ENCODE measurements at places on chromosomes 2 and 18.
A peak's percentile ranks its signal among the peaks of the same experiment; 100 is the strongest.

- no peak for DNase-seq
These were observed 173.6 kb upstream of the RAB6C start for GRCh38 chr2:129805899-129806298.

DNA sequence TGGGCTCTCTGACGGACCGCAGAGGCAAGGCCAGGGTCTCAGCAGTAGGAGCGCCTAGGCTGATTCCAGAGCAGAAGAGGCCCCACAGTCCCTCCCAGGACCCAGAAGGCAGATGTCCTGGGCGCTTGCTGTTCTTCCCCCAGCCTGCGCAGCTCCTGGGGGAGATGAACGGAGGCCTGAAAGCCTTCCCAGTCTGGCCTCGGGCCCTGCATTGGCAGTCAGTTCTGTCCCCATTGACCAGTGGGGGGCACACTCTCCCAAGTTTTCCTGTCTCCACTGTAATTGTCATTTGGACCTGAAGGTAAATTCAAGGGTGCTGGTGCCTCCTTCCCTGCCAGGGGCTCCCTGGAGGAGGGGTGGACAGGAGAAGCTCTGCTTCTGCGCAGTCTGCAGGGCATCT lies 345.7 kb downstream of the CYP26B1 start:
- DNase-seq, result no peak

DNA sequence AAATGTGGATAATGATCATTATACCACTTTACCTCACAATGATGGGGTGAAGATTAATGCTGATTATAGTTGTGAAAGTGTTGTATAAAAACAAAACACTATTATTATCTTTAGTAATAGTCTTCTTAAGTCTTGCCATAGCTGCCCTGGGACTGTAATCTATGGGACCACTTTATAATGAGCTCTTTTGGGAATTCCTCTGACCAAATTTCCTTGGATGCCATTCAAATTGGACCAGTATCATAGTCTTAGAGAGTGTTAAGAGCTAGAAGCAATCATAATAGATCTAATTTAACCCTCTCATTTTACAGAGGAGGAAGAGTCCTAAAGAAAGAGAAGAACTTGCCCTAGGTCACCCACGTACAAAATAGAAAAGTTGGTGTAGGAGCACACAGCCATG lies 457.7 kb upstream of the SLC14A2 start:
- DNase-seq, result no peak

DNA sequence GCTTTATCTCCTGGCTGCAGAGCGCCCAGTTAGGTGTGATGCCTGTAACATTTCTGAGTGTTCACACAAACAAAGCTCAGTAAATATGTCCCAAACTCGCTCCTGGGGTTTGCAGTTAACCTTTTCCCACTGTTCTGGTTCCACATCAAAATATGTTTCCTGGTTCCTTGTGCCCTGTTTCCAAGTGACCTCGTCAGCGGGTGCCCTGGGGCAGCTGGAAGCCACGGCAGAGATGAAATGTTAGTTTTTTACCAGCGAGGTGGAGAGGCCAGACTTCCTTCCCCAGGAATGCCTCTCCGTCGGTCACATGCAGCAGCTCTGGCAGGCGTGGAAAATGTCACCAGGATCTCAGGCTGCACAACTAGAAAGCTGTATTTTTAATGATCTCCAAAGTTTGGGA lies 18.2 kb downstream of the NFATC1 start:
- DNase-seq, result no peak

GRCh38 chr2:23311186-23311585 lies 73.8 kb upstream of the KLHL29 start:
- no peak for DNase-seq

DNA sequence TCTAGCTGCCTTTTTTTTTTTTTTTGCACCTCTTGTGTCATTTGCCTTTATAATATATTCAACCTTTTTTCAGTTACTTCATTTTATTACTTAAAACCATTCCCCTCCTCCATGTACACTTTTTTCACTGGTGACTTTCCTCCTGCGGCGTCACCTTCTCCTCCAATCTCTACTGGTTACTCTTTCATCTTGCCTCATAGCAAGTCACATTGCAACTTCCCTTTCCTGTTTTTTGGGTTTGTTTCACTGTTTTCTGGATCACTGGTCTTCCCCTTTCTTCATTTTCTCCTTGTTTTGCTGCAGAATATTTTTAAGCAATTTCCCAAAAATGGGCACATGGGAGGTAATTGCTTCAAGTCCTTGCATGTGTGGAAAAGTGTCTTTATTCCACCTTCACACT lies 37.7 kb upstream of the GPR155 start:
- no peak for DNase-seq

- no peak for DNase-seq
These were observed 67.9 kb downstream of the DGKD start for GRCh38 chr2:233422050-233422639.

DNA sequence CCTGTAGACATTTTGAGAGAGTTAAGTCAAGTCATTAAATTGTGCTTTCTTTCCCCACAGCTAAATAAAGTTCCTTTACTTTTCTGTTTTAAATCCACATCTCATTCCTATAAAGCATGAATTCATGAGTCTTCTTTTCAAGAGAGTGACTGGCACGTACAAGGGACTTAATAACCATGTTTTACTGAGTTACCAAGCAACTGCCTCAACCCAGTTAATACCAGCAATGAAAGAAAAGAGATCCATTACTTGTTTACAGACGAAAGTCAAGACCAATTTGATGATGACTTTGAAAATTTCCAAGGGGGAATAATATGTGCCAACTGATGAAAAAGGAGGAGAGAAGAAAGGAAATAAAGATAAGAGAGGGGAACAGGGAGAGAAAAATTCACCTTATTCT lies 1082.5 kb upstream of the GYPC start:
- no peak for DNase-seq

- no peak for DNase-seq
These were observed 35.5 kb downstream of the LDLRAD4 start for GRCh38 chr18:13253786-13254688.

DNA sequence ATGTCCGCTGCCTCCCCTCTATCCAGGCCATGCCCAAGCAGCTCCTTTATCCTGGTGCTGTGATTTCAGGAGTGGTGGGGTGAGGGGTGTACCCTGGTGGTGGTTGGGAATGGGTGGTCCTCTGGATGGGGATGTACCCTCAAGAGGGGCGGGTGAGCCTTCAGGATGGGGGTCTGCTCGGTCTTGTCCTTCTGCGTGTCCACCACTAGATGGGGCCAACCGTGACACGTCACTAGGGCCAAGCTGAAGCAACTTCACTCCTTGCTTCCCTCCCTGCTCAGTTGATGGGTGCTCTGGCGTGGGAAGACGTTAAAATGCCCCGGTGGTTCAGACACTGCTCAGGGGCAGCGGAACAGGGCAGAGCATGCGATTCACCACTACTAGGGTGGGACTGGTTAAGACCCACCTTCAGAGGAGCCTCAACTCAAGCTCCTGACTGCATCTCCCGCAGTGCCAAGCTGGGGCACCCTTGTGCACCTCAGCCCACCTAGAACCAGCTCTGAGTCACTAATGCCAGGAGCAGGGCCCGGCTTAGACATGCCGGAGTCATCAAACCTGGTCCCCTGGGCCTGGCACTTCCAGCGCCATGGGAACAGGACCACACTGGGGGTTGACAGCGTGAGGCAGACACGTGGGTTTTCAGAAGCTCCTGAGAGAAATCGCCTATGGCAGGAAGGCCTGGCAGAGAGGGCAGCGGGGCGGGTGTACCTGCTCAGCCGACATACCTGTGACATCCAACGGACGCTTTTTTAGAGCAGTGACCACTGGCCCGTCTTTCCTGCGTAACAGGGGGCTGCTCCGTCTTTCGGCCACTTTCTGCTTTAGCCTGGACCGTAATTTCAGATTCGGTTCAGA lies 256.7 kb downstream of the HDAC4 start:
- DNase-seq, result no peak

DNA sequence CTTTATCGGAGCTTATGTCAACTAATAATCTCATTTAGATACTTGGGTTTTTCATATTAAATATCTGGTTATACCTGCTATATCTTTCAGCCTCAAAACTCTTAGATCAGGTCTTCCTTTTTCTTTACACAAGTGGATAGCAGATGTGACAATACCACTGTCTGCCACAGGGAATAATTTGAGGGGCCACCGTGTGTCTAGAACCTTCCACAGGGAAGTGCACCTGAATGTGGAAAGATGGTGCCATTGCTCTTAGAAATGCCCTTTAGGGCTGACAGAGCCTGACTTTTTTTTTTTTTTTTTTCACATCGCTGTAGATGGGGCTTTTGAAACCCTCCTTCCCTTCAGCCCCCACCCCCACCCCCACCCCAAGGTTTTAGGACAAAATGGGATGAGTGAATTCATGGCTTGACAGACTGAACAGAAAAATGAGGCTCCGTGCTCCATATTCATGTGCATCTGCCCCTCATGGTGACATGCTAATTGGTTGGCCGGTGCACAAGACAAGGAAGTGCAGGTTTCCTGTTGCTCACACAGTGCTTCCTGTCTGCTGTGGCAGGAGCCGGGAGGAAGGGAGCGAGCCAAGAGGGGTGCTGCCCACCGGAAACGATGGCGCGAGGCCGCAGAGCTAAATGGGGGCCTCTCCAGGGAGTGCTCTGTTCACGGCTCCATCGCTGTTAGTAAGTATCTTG lies 246.0 kb downstream of the LDLRAD4 start:
- DNase-seq, result peak; percentile 54

GRCh38 chr18:60020107-60020925 lies 120.5 kb downstream of the PMAIP1 start:
- no peak for DNase-seq

GRCh38 chr2:62760555-62760954 lies 55.0 kb downstream of the EHBP1 start:
- DNase-seq, result no peak

DNA sequence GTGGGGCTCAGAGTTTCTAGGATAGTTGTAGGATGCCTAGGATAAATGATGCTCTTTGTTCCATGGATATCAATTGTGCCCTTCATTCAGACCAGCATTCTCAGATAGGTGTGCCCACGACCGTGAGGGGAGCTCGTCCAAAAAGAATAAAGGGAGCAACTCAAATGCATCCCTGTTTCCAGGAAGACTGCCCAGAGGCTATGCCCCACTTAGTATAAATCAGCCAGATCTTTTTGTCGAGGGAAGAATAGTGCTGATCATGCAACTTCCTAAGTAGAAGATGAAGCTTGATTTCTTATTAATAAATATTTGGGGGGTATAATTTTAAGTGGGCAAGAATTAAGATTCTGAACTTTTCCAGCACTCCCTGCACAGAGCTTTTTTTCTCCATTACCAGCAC lies 450.2 kb downstream of the ARHGAP15 start:
- no peak for DNase-seq

DNA sequence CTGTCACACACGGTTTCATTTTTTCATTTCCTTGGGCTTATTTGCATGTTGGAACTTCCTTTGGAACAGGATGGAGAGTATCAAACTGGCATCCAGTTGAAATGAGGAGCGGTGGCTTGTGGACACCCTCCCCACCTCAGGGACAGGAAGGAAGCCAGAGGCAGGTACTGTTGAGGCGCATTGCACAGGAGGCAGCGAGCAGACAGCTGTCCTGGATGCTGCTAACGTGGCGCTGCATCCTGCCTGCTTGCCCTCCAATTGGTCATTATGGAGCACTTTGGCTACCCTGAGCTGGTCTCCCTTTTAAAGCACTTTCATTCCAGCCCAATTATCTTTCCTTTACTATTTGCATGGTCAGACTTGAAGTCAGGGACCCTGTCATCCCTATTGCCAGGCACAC lies 80.7 kb upstream of the ITGA4 start:
- DNase-seq, result no peak

DNA sequence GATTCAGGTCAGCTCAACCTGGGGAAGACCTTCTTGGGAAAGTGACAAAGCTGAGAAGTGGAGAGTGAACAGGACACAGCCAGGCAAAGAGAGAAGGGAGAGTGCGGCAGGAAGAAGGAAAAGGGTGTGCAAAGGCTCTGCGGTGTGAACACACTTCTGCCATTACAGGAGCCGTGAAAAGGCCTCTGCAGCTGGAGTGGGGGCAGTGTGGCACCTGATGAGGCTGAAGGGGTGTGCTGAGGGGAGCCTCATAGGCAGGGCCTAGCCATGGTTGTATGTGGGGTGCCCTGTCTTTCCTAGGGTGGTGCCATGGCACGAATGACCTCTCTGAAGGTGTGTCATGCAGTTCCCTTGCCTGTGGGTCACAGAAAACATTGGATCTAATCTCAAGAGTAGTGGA lies 347.6 kb downstream of the CYRIA start:
- DNase-seq, result no peak

GRCh38 chr2:98412751-98413458 lies 31.8 kb upstream of the INPP4A start:
- DNase-seq, result peak; percentile 27

- no peak for DNase-seq
These were observed 4.4 kb downstream of the C2orf92 start for GRCh38 chr2:97673915-97674283.

- DNase-seq, result no peak
These were observed 16.1 kb upstream of the GPBAR1 start for GRCh38 chr2:218244665-218245064.

- no peak for DNase-seq
These were observed 51.1 kb downstream of the COLEC12 start for GRCh38 chr18:449374-449773.

GRCh38 chr2:60948926-60949579 lies 67.7 kb downstream of the REL start:
- DNase-seq, result no peak

- no peak for DNase-seq
These were observed 174.8 kb upstream of the COPS8 start for GRCh38 chr2:236910781-236911495.

DNA sequence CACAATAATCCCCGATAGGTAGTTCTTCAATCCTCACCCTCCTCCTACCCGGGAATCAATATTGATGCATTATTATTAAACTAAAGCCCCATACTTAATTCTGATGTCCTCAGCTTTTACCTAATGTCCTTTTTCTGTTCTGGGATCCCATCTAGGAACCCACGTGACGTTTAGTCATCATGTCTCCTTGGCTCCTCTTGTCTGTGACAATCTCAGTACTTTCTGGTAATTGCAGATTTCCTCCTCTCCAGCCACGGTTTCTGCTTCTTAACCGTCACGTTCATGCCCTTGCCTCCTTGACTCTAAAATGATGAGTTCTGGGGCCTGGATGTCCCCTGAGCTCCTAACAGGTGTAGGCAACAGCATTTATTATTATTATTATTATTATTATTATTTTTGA lies 2.9 kb upstream of the DGKD start:
- no peak for DNase-seq

DNA sequence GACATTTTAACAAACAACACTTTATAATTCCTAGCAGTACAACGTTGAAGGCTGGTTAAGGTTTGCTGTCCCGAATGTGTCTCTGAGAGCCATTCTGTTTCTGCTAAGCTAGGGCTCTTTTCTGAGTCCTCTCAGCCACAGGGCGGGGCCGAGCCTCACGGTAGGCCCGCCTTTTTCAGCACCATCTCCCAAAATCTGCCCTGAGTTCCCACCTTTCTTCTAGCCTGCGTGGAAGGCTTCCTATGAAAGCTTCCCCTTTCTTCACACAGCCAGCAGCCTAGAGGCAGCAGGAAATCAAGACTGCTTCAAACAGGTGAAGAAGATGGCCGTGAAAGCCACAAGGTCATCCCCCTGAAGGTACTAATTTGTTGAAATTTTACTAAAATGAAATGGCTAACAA lies 255.5 kb downstream of the CDH2 start:
- no peak for DNase-seq

- DNase-seq, result no peak
These were observed 534.2 kb downstream of the ZNF804A start for GRCh38 chr2:185132501-185133041.
